Neural progenitor cell (in vitro differentiated cells): ENCODE measurements at places on chromosomes 1 and 21.
A peak's percentile ranks its signal among the peaks of the same experiment; 100 is the strongest.

DNA sequence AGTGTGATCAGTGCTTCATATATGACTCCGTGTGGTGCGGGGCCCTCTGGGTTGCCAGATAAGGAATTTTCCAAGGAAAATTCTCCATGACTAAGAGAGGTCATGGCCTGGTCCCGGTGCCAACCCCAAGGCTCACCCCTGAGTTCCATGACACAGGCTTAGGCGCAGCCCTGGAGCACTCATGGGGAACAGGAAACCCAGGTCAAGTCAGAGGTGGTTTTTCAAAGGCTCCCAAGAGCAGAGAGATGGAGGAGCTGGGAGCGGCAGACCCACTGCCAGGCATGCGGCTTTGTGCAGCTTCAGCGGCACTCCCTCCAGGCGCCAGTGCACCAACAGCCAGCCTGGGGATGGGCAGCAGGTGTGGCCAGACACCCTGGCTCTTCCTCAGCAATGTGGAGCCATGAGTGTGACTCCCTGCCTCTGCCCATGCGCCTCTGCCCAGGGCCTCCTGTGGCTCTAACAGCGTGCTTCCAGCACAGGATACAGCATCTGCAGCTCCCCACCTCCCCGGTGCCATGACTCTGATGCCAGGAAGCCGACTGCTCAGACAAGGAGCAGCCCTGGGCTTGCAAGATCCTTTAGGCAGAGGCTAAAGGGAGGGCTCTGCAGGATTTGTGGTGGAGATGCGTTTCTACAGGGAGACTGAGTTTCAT is 47.3 kb downstream of the GPR161 start:
- no peak for DNase-seq

- DNase-seq: no peak
Measured at GRCh38 chr1:64650411-64650810, 94.5 kb upstream of the RAVER2 start.

GRCh38 chr1:211736351-211736915 is 61.0 kb upstream of the NEK2 start:
- DNase-seq: no peak

- DNase-seq: peak; percentile 52
Measured at GRCh38 chr1:102434421-102434820, 437.7 kb upstream of the OLFM3 start.

DNA sequence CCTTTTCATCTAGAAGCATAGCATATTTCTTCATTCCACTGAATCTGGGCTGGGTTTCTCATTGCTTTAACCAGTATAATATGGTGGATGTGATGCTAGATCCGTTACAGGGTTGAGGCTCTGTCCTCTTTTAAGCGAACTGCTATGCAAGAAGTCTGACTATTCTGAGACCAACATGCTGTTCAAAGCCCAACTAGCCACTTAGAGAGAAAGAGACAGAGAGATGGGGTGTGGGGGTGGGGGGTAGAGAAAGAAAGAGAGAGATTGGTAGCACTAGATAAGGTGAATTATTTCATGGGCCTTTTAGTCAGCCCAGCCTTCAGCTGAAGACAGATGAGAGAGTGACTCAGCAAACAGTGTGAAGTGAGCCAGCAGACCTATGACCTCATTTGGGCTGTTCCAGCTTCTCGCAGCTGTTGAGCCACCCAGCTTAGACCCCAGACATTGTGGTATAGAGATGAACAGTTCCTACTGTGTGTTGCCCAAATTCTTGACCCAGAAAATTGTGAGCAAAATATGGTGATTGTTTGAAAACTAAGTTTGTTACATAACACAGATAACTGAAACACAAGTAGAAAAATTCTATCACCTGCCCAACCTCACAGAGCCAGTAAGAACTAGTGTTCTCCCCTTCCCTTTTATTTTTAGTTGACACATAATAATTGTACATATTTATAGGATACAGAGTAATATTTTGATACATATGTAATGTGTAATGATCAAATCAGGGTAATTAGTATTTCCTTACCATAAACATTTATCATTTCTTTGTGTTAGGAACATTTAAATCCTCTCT is 40.7 kb upstream of the PRKACB start:
- DNase-seq: peak; percentile 46

DNA sequence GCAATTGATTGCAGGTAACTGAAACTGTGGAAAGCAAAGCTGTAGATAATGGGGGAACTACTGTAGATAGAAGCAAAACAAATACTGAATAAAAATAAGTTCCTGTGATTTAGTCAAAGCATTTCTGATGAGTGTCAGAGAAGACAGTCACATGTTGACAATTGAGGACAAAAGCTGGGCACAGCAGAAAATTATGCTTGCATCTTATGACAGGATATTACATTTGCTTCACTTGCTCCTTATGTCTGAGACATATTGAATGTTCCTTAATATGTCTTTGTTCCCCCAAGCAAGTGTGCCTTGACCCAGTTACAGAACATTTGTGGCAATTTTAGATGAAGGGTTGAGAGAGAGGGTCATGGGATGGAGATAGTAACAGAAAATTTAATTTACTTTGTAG is 526.0 kb upstream of the B3GALT2 start:
- DNase-seq: no peak

DNA sequence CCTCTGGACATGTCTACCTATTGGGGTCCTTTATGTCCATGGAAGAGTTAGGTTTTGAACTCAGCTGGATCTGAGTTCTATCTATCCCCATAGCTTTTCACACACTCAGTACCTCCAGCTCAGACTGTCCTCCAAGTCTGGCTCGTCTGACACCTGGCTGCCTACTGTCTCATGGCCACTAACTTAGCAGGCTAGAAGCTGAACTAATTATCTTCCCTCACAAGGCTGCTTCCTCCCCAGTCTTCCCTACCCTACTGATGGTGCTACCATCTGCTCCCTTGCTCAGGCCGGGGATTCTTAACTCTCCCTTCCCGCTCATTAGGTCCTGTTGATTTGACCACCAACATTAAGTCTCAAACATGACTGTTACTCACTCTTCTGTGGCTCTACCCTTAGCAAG is 13.4 kb downstream of the VANGL2 start:
- DNase-seq: no peak

DNA sequence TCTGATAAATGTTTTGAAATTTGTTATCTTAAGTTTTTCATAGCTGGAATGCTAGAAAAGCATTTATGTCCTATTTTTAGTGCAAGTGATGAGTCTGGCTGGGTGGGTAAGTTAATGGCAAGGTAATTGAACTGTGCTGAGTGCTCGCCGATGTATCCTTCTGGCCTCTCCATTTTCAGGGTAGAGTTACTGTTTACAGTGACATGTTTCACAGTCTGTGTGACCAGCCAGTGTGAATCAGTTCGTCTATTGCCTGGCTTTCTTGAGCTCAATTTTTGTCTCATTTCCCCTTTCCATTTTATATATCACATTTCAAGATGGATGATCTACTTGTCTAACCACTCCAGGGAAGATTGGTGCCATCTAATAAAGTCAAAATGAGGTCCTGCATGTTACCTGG is 44.1 kb downstream of the ITSN1 start:
- DNase-seq: no peak

DNA sequence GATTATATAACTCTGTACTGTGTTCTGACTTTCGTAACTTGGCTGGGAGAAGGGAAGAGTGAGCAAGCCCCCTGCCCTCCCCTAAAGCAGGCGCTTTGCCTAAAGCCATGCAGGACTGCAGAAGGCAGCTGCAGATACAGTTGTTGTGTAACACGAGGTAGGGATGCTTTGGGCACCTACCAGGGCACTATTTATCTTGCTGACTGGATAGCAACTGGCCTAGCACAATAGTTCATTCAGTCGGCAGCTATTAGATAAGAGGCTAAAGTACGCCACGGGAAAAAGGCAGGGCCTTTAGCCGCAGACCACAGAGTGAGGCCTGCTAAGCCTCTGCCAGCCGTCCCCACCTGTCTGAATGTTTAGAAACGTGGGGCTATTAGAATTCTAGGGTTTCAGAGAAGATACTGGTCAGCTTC is 80.9 kb downstream of the TTC3 start:
- peak; percentile 48 for DNase-seq

- no peak for DNase-seq
Measured at GRCh38 chr1:222750651-222751050, 13.6 kb downstream of the FAM177B start.

DNA sequence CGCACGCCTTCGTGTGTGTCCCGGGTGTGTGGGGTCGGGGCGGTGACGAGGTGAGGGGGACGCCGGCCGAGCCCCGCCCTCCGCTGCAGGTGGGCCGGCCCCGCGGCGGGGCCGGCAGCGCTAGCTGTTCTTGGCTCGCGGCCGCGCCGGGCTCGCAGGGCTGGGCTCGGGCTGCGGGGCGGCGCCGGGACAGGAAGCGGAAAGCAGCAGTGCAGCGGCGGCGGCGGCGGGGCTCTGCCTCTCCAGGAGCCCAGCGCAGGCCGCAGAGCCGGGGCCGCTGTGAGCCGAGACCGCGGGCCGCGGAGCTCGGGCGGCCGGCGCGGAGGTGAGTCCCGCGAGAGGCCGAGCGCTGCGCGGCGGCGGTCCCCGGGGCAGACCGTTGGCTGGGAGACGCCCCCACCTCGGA is at the start of gene VANGL1:
VANGL1 (plus strand) TSS at position 209 of the 406 bp plus-strand sequence. CDS start 9,444 bp downstream, outside the sequence.
- DNase-seq: peak; percentile 76
